ENCODE measurements at places on chromosomes 7 and 10.

- DNase-seq: no peak
Measured at GRCh38 chr7:748446-748845, 21.4 kb upstream of the PRKAR1B start.

- DNase-seq: no peak
Measured at GRCh38 chr7:133542209-133542780, 289.4 kb downstream of the EXOC4 start.

DNA sequence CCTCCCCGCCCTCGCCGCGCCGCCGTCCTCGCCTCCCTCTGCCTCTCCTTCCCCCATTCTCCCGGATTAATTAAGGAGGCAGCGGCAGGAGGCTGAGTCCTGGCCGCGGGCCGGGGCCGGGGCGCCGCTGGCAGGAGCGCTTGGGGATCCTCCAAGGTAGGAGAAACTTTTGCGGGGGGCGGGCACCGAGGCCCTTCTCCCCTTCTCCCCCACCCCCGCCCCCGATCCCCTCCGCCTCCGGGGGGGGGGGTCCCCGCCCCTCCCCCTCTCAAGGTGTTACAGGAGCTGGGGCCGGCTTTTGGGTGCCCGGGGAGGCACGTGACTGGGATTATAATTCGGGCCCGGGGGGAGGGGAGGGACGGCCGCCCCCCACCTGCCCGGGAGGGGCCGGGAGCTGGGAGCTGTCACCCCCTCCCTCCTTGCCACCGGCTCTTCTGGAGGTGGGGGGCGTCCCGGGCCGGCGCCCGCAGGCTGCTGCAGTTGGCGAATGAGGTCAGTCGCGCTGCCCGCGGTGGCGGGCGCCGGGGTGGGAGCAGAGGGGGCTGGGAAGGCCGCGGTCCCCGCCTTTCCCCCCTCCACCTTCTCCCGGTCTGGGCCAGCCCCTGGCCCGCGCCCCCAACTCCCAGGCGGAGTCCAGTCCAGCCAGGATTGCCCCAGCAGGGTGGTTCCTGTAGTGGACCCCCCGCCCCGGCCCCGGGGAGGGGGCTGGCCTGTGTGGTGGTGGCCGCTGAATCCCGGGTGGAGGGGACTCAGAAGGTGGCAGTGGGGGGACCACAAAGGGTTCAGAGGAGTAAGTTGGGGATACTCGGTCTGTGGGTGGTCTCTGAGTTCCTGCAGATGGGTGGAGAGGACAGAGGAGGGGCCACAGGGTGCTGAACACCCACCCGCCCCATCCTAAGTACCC is 567 bp downstream of the GTF2IRD1 start:
- peak; percentile 25 for DNase-seq

DNA sequence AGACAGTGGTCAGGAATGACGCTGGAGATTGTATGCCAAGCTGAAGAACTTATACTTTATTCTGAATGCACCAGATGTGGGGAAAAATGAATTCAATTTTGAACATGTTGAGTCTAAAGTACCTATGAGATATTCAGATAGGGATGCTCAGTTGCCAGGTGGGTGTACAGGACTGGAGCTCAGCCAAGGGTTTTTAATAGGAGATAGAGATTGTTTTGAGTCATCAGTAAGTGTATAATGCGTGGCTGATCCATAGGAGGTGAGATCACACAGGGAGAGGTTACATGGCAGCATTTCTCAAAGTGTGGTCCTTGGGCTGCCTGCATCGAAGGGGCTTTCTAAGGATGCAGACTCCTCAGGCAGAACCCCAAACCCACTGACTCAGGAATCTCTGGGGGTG is 6.8 kb upstream of the HIPK2 start:
- no peak for DNase-seq

DNA sequence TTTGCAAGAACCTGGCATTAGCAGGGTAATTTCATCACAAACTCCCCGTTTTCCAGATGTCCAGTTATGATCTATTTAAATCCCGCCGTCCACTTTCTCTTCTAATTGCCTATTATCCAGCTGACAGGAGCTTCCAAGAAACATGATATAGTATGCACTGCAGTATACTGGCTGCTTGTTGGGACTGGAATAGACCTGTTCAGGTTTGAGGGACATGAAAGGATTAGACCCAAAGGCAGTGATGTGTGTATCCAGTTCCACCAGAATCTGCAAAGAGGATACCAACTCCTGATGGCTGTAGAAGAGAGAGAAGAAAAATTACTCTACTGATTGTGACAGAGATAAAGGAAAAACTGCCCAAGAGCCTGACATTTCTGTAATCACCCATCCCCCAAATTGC is 8.9 kb downstream of the MSS51 start:
- no peak for DNase-seq

DNA sequence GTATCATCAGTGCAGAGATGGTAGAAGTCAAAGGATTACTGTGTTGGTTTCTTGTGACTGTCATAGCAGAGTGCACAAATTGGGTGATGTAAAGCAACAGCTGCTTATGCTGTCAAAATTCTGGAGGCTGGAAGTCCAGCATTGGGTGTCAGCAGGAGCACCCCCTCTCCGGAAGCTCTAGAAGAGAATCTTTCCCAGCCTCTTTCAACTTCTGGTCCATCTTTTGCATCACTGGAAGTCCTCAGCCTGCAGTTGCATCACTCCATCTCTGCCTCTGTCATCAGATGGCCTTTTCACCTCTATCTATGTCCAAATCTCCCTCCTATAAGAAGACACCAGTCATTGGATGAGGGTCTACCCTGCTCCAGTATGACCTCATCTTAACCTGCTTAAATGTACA is 35.8 kb upstream of the GALNTL5 start:
- DNase-seq: no peak

GRCh38 chr7:2122651-2123050 is 110.1 kb downstream of the MAD1L1 start:
- no peak for DNase-seq

DNA sequence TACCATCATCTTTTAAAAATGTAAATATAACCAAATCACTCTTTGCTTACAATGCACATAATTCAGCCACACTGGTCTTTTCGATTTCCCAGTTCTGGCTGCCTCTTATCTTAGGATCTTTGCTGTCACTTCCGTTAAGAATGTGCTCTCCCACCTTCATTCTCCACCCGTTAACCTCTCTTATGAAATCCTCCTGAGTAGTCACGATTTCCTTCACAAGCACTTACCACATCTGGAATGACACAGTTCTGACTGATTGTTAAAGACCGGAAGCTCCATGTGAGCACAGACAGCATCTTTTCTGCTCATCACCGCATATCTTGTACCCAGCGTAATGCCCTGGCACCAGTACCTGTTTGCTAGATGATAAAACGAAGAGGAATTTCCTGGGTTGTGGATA is 84.3 kb downstream of the CUL2 start:
- no peak for DNase-seq

- no peak for DNase-seq
Measured at GRCh38 chr10:60916025-60916424, 28.0 kb downstream of the RHOBTB1 start.

- no peak for DNase-seq
Measured at GRCh38 chr10:62492870-62493180, 118.7 kb downstream of the ZNF365 start.

- DNase-seq: no peak
Measured at GRCh38 chr10:132065491-132066105, at the start of gene JAKMIP3. Gene JAKMIP3 (plus strand): TSS chr10:132065946. CDS start chr10:132104809, 38,863 bp downstream.

DNA sequence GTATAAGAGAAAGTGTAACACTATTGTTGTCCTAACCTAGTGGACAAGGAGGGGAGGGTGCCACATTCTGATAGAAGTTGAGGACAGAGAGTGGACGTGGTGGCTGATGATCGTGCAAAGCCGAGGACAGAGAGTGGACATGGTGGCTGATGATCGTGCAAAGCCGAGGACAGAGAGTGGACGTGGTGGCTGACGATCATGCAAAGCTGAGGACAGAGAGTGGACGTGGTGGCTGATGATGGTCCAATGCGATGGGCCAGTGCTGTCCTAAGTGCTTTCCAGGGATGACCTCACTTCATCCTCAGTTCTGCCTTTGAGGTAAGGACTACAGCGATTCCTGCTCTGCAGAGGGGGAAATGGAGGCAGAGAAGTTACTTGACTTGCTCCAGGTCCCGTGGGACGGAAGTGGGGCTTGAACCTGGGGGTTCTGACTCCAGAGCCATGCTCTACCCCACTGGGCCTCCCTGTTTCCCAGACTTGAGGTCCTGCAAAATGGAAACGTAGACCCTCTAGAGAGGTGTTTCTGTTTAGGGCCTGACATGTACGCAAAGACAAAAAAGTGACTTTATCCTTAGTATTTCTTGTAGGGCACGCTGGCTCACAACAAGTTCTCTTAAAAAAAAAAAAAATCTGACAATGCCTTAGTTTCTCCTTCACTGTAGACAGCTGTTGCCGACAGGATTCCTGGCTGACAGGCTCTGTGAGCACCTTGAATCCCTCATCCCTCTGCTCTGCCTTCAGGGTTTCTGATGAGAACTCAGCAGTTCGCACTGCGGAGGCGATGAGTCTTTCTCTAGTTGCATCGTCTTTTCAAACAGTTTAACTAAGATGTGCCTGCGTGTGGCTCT is 20.3 kb upstream of the NCAPG2 start:
- DNase-seq: no peak

- no peak for DNase-seq
Measured at GRCh38 chr7:23249486-23249885, 2.9 kb downstream of the GPNMB start.

GRCh38 chr10:22599048-22599561 is 115.3 kb downstream of the PIP4K2A start:
- DNase-seq: no peak

- no peak for DNase-seq
Measured at GRCh38 chr10:118310822-118311221, 31.3 kb downstream of the FAM204A start.
